ENCODE measurements at places on chromosomes 11 and 22. TPM values are rescaled to one million over a fixed set of nuclear protein-coding genes. Genes with fewer than 3 reads are reported as not detected.

- H3K4me1 ChIP-seq, result no peaks in the 10 kb centered on the region
- DNase-seq, result peak; percentile 33
- no peaks in the 10 kb centered on the region for H3K27me3 ChIP-seq
Observed at GRCh38 chr11:133175103-133175502, 357.2 kb downstream of the OPCML start.

DNA sequence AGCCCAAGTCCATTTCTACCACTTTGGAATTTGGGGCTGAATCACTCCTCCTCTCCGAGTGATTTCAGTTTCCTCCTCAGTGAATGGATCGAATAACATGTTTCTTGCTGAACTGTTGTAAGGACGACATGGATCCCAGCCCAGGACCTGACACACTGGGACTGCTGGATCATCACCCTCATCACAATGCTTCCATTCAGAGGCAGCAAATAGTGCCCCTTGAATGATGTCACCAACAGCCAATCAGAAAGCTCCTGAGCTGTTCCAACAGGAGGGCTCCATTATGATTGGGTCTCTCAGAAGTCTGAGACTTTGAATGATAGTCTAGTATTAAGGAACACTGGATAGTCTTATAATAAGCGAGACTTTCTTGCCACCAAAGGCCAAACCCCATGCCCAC lies 158.9 kb downstream of the MYO18B start:
- H3K27me3 ChIP-seq, result no peaks in the 10 kb centered on the region
- no peak overlapping the region for H3K4me3 ChIP-seq
- H3K36me3 ChIP-seq, result no peaks in the 10 kb centered on the region
- no peaks in the 10 kb centered on the region for H3K4me1 ChIP-seq
- no peak for DNase-seq

ISX gene
- 0.21 TPM for total RNA-seq

DNA sequence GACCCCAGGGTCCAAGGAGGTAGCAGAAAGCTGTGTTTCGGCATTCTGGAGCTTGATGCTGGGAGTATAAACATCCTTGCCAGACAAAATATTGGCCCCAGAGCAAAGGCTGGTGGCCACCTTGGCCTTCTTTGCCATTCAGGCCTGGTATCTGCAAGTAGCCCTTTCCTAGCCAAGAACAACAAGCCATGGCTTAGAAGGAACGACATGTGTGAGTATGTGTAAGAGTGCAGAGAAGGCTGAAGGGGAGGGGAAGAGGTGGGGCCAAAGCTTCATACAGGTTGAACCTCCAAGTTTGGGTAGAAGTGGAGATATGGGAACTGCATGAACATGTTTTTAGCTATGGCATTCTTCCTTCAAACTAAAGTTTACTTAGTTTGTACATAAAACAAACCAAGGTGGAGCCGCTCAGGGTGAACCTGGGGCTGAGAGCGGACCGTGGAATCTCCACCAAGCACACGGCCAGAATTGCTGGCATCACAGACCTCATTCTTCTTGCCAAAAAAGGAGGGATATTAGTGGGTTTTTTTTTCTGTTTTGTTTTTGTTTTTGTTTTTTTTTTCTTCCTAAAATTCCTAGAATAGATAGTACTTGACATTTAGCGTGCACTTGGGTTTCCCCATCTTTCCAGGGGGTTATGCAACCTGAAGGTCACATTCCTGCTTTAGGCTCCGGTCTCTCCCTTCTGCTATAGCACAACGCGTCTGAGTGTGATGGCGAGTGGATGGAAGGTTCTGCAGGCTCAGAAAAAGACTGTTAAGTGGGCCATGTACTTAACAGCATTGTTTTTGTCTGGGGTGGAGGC lies 70.9 kb downstream of the ADAMTS15 start:
- H3K27ac ChIP-seq, result no peak overlapping the region
- H3K36me3 ChIP-seq, result no peaks in the 10 kb centered on the region
- no peak for DNase-seq

DNA sequence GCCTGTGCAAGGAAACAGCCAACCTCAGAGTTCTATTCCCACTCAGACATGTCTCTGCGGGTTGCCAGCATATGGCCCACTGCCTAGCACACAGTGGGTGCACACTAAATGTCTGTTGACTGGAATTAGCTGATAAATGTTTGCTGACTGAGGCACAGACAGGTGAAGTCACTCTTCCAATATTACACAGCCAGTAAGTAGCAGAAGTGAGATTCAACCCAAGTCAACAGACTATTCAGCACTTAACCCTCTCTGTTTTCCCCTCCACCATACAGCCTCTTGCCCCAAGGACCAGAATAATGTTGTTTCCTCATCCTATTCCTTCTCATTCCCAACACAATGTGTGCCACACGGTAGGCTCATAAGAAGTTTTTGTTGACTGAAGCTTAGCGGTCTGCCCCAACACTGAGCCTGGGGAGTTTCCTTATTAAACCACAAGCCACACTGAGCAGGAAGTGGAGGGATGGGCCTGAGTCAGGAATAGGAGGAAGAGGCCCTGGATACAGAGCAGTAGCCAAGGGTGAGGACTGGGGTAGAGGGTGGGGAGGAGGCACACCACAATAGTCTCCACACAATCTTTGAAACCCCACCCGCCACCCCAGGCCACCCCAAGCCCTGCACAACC lies 15.7 kb upstream of the IL10RA start:
- H3K27ac ChIP-seq, result no peak overlapping the region
- H3K36me3 ChIP-seq, result no peaks in the 10 kb centered on the region
- no peak for DNase-seq
- peaks cover 13% of the 10 kb centered on the region for H3K4me1 ChIP-seq
- H3K27me3 ChIP-seq, result no peaks in the 10 kb centered on the region
- no peak overlapping the region for H3K4me3 ChIP-seq

DNA sequence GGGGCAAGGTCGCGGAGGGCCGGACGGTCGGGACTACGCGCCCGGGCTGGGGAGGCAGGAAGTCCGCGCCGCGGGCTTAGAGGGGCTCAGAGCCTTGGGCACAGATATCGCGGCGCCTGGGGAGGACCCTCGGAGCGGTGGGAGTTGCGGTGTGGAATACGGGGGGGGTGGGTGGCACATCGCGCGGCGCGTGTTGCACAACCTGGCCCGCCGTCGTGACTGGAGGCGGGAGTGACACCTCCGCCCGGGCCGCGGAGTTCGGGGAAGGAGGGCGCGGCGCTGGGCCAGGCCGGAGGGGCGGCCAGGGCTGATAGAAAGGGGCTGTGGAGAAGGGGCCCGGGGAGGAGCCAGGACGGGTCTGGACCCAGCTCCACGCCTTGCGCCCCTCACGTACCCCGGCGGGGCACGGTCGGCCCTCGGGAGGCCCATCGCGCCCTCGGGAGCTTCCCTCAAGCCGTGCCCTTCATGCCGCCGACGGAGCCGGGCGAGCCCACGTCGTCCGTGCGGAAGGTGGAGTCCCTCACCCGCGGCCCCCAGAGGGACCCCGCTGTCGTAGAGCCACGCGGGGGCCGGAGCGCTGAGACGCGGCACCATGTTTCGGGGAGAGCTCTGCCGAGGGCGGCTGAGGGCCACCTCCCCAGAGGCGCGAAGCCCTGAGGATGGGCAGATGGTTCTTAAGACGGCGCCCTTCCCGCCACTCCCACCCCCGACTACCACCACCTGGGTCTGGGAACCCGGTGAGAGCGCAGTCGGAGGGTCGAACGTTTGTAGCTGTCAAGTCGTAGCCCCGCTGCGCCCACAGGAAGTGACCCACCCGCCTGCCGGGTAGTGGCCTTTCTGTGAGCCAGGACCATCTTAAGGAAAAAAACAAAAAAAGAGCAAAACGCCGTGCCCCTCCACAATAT lies 729 bp downstream of the IL17RA start:
- no peaks in the 10 kb centered on the region for H3K36me3 ChIP-seq
- H3K27ac ChIP-seq, result peak overlapping the region; percentile 81
- H3K4me3 ChIP-seq, result peak overlapping the region; percentile 84
- no peaks in the 10 kb centered on the region for H3K27me3 ChIP-seq

C22orf31 gene
- total RNA-seq, result not detected

GRCh38 chr22:50529416-50529896 lies 356 bp downstream of the TYMP start:
- no peaks in the 10 kb centered on the region for H3K27me3 ChIP-seq
- no peak for DNase-seq
- H3K4me3 ChIP-seq, result peak overlapping the region; percentile 78
- no peaks in the 10 kb centered on the region for H3K36me3 ChIP-seq

GRCh38 chr11:123219066-123219690 lies 24.1 kb upstream of the CLMP start:
- no peak overlapping the region for H3K4me3 ChIP-seq
- H3K27me3 ChIP-seq, result no peaks in the 10 kb centered on the region
- H3K36me3 ChIP-seq, result no peaks in the 10 kb centered on the region
- no peak for DNase-seq
- no peaks in the 10 kb centered on the region for H3K4me1 ChIP-seq

- H3K4me1 ChIP-seq, result no peaks in the 10 kb centered on the region
- H3K36me3 ChIP-seq, result no peaks in the 10 kb centered on the region
- H3K27ac ChIP-seq, result no peak overlapping the region
- no peaks in the 10 kb centered on the region for H3K27me3 ChIP-seq
- DNase-seq, result no peak
Observed at GRCh38 chr11:10109806-10110205, 184.2 kb downstream of the SBF2 start.
